Mesothelial cell of epicardium (in vitro differentiated cells): ENCODE measurements at places on chromosomes 13 and 19.

DNA sequence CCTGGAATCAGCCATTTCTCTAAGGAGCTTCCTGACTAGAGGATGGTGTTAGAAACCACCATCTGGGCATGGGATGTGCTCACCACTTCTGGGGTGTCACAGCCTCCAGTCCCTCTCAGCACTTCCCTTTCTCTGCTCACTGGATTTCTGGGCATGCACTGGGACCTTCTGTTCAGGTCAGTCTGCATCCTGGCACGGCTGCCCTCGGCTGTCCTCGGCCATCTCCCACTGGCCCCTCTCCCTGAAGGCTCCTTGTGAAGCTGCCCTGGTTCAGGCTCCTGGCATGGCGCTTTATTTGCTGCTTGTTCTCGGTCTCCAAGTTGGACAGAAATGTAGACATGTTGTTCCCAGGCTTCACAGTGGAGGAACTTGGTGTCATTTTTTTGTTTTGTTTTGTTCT lies 60.0 kb downstream of the TEX29 start:
- no peak for DNase-seq

DNA sequence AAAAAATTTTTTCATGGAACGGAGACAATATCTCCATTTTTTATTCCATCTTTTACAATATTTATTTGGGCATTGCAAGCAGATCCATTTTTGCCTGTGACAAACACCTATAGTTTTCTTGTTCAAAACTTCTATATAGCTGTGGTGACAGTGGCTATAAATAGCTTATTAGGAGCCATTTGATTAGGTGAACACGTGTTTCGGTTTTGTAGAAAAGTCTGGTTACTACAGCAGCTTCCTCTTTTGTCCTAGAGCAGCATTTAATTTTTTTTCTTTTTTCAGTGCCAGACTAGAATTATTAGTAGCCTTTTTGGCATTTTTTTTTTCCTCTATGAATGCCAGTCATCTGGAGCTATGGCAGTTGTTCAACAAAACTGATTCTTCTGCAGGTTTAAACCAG lies 123.5 kb downstream of the RXFP2 start:
- DNase-seq, result no peak

GRCh38 chr19:38784224-38784623 lies 4.8 kb upstream of the LGALS7B start:
- no peak for DNase-seq

GRCh38 chr13:96100457-96101220 lies 10.7 kb downstream of the HS6ST3 start:
- no peak for DNase-seq

- DNase-seq, result no peak
Observed at GRCh38 chr13:103908911-103909310, 842.7 kb upstream of the SLC10A2 start.

- DNase-seq, result no peak
Observed at GRCh38 chr19:39915848-39916215, 18.6 kb downstream of the FCGBP start.
